ELR (cell line): ENCODE measurements at places on chromosomes 1 and 21.
A peak's percentile ranks its signal among the peaks of the same experiment; 100 is the strongest.

DNA sequence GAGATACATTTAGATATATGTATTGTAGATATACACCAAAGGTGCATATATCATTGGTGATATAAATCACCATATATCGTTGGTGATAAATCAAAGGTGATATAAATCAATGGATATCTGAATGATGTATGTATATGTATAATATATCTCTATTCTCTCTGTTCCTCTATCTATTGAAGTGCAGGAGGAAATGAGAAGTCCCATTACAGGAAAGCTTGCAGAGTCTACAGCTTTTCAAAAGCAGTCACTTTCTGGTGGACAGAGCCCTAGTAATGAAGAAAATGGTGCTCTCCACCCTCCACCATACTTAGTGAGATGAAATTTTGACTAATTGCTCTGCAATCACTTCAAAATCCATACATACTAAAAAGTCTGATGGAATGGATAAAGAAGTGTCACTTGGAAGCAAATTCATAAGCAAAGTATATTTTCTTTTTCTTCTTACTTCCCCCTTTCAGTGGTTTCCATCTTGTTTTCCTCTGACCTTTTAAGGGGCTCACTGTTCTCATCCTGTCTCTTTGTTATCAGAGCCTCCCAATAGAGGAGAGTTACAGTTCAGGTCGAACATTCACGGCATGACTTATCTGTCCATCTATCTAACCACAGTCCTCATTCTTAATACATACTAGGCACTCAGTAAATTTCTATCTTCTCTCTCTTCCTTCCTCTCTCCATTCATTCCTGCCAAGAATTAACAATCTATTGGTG lies 227.2 kb downstream of the KCNJ6 start:
- DNase-seq = no peak

DNA sequence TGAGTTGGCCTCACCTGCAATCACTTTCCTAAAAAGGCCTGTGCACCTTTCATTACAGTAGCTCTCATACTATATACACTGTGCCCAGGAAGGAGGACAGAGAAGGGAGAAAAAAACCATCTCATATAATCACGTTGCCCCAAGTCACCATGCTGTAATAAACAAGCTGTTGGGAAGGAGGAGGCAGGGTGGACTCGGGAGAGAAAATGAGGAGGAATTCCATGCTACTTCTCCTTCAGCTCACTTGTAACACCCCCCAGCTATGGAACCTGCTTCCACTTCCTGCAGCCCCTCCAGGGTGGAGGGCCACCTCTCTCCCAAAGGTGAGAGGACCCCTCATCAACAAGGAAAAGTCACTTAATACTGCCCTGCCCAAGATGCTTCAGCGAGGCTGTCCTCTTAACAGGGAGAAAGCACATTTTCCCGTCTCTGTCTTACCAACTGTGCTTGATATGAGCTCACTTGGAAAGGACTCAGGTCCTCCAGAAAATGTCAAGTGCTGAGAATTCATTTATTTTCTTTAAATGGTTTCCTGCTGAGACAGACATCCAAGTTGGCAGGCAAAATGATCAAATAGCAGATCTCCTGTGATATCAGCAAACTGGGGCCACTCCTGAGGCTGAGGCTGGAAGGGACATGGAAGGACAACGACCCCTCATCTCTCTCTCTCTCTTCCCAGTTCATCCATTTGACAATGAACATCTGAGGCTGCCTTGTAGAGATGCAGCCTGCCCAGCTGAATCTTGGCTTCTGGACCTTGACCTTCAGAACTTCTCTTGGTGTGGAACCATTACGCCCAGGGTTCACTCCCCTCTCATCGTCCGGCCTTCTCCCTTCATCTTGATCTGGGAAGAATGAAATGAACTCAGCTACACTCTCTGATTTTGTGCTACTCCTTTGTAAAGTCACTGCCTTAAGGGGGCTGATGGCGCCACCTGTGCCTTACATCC lies 54.0 kb downstream of the CAPN9 start:
- no peak for DNase-seq

GRCh38 chr1:109427171-109427467 lies 871 bp upstream of the PSMA5 start:
- peak; percentile 24 for DNase-seq

- DNase-seq = no peak
Measured at GRCh38 chr21:26837539-26837938, 7.7 kb downstream of the ADAMTS1 start.

DNA sequence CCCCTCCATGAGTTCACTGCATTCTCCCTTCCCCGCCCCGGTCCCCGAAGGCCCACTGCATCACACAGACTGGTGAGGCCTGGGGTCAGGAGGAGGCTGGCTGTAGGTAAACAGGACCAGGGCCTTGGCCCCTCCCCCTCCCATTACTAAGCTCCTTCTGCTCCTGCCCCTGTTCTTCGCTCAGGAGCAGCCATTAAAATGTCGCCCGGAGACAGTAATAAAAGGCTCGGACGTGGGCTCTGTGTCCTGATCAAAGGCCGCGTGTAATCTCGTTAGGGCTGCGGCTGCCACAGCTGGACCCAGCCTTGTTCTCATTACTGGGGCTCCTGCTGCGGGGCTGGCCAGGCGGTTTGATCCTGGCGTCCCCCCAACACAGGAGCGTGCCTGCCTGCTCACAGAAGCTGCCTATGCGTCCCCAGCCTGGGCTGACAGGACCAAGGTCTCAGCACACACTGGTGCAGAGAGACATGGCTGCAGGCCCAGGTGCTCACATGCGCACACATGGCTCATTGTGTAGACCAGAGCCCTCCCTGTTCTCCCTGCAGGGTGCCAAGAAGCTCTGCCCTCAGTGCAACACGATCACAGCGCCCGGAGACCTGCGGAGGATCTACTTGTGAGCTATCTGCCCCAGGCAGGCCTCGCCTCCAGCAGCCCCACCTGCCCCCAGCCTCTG lies 24.0 kb downstream of the TMEM53 start:
- DNase-seq = no peak

GRCh38 chr1:40477678-40478053 lies 576 bp downstream of the ZFP69 start:
- DNase-seq = peak; percentile 40

DNA sequence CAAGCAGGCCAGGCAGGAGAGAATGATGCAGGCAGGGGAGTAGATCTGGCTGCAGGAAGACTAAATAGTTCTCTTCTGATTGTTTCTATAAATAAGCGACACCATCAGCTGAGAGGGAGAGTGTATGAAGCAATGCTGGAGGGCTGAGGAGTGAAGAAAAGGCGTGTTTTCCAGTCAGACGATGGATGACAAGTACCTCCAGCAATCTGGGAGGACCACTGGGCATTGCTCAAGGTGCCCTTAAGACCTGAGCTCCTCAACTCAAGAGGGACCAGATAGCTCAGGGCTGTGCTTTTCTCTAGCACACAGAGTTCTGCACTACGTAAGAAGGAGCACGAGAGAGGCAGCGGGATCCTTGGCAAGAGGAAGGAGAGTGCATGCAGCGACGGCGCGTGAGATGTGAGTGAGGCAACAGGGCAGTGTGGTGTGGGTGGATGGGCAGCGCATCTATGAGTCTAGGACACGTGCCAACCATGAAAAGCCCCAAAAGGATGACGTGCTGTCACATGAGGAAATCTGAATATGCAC lies 36.0 kb downstream of the PABPC4 start:
- peak; percentile 19 for DNase-seq

DNA sequence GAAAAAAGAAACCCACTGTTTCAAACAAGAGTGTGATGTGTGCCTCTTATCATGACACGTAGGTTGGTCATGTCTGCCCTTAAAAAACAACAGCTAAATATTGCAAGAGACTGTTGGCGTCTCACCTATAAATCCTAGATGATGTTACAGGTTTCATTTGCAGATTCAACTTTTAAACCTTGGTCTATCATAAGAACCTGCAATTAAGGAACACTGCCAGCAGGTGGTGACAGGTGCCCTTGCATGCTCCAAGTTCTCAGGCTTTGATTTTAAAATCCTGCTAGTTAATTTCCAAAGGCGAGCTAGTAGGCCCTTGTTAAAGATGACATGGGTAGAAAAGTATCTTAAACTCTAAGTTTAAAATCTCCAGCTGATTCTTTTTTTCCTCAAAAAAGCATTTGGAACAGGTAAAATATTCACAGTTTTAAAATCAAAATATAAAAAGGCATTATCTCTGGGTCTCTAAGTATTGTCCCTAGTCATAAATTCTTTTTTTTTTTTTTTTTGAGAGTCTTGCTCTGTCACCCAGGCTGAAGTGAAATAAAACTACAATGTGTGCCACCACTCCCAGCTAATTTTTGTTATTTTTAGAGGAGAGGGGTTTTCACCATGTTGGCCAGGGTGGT lies 39.1 kb downstream of the CLSTN1 start:
- peak; percentile 73 for DNase-seq

- DNase-seq = peak; percentile 84
Measured at GRCh38 chr1:33420870-33421775, 9.8 kb downstream of the PHC2 start.

DNA sequence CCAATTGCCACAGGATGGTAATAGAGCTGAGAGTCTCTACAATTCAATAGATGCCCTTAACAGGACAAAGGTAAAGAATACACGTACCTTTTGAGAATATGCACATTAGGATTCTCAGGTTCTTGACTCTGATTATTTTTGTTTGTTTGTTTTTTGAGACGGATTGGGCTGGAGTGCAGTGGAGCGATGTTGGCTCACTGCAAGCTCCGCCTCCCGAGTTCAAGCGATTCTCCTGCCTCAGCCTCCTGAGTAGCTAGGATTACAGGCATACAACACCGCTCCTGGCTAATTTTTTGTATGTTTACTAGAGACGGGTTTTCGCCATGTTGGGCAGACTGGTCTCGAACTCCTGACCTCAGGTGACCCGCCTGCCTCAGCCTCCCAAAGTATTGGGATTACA lies 48.4 kb downstream of the TIAM1 start:
- DNase-seq = no peak

DNA sequence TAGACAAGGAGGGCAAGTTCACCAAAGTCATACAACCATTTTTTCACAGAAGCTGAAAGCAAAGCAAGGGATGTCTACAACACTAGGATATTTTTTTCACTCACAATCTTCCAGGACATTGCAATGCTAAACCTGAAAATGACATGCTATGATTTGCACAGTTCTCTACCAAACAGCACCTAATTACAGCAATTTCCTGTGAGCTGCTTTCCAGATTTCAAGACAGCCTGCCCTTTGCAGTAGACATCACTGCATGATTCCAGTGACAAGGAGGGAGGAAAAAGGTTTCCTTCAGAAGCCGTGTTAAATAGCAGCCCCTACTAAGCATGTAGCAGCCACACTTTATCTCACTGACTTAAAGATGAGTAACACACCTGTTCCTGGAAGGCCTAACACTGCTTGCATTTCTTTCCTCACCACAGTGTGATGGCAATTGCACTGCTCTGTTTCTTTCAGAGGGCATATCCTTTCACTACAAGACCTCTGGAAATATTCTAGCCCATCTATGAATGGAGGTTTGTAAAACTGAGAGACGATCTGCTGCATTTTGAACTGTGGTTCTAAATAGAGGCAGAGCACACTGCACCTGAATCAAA lies 97.1 kb downstream of the DUSP10 start:
- DNase-seq = no peak

- no peak for DNase-seq
Measured at GRCh38 chr1:23889074-23889473, 21.0 kb upstream of the FUCA1 start.

DNA sequence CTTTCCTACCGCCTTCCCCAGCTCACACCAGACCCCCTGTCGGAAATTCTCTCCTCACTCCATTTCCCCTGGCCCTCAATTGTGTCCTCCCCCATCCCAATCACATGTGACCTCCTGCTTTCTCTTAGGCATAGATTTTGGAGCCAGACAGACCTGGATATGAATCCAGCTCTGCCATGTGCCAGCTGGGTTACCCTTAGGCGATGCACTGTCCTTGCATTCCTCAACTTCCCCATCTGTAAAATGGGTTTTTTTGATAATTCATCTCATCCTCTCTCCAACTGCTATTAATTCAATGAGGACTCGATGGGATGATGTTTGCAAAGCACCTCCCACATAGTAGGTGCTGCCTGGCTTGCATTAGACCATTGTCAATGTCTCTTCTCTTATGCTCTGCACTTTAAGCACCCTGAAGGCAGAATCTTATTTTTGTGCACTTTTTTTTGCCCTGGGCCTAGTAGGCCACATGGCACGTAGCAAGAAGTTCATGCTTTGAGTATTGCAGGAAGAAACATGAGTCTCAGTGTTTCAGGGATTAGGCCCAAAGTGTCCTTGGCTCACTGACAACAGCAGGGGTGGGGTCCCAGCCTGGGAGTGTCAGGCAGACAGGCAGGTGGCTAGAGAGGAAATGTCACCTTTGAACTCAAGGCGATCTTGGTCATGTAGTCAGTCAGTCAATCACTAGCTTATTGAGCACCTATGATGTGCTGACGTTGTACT lies 47.6 kb downstream of the TAS1R2 start:
- DNase-seq = no peak

DNA sequence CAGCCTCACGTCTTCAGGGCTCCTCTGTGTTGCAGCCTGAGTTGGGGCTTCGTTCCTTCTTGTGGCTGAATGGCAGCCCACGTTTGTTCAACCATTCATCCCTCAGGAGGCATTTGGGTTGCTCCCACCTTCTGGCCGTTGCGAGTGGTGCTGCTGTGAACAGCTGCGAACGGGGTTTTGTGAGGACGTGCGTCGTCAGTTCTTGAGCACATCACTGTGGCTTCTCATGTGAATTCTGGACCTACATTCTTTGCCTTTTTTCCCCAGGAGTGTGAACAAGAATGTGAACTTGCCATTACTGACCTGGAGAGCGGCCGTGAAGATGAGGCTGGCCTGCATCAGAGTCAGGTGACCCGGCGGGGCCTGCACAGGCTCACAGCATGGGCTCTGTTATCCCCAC lies 21.9 kb downstream of the PCNT start:
- DNase-seq = no peak

DNA sequence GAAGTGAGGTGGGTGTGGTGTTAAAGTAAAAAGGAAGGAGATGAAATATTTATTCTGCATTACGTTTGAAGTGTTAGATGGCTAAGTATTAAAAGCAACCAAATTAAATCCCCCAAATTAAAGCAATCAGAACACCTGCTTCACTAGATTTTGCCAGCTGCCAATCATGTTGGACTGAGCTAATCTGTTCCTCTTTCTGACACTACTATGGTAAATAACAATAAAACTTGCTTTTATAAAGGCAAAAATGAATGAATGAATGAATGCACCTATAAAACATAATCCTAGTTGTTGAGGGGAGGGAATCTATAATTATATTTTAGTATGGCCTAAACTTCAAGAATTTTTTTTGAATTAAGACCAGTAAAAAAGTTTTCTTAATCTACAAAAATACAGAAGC lies 51.0 kb downstream of the RAB3GAP2 start:
- no peak for DNase-seq

DNA sequence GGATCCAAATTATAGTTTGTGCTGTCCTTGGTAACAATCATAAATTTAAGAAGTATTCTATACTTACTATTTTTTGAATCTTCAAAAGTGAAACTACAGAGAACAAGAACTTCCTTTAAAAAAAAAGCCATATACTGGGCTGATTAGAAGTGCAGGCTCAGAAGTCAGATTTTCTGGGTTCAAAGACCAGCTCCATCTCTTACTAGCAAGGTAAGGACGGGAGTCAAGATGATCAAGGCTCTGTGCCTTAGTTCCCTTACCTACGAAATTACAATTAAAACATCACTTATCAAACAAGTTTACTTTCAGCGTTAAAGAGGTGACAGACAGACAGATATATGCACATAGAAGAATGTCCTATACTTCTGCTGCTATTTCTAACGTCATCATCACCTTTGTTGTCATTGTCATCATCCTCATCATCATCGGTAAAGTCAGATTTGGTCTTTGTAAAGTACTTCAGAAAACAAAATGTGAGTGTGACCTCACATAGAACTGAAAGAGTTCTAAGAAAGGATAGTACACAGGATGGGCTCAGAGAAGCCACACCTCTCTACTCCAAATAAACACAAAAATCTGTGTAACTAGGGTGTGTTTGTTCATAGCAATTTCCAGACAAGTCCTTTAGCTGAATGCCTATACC lies 178.7 kb downstream of the VAV3 start:
- DNase-seq = no peak
